ENCODE measurements at places on chromosomes 16 and 17. TPM values are rescaled to one million over a fixed set of nuclear protein-coding genes. Genes with fewer than 3 reads are reported as not detected.

DNA sequence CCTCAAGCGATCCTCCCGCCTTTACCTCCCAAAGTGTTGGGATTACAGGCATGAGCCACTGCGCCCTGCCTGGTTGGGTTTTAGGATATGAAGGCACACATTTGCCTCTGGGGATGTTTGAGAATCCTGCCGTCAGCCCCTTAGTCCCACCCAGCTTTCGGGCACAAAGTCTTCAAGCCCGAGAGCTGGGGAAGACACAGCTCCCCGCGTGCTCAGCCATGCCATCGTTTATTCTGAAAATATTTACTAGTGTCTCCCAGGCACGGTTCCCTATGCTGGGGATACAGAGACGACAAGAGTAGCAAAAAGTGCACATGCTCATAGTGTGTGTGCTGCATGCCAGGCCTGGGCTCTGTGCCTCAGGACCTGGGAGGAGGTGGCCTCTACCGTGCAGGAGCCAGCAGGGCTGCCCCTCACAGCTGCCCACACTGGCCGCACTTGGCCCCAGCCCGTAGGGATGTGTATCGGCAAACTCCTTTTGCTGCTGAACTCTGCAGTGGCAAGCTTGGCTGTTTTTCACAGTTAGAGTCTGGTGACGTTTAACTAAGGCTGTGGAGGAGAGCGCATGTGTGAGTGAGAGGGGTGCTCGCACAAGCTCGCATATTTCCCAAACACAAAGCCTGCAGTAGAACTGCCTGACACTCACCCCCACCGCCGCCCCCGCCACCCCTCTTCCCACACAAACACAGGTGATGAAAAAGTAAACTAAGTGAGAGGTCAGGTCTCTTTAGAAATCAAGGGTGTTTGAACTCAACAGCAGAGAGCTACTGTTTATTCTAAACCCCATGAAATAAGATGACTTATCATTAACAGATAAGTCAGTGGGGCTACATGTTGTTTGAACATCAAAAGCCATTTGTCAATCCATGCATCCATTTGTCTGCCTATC lies 266.4 kb downstream of the MRTFB start:
- no peak for DNase-seq

DNA sequence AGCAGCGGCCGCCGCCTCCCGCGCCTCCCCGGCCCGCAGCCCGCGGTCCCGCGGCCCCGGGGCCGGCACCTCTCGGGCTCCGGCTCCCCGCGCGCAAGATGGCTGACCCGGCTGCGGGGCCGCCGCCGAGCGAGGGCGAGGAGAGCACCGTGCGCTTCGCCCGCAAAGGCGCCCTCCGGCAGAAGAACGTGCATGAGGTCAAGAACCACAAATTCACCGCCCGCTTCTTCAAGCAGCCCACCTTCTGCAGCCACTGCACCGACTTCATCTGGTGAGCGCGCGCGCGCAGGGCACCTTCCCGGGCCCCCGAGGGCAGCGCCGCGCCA lies 258 bp downstream of the PRKCB start:
- DNase-seq = no peak

GRCh38 chr17:18992454-18993130 lies 12.0 kb downstream of the FAM83G start:
- peak; percentile 68 for DNase-seq

- DNase-seq = no peak
These were observed 154.4 kb downstream of the AXIN2 start for GRCh38 chr17:65407017-65407416.

Gene ZG16
- not detected for total RNA-seq

DNA sequence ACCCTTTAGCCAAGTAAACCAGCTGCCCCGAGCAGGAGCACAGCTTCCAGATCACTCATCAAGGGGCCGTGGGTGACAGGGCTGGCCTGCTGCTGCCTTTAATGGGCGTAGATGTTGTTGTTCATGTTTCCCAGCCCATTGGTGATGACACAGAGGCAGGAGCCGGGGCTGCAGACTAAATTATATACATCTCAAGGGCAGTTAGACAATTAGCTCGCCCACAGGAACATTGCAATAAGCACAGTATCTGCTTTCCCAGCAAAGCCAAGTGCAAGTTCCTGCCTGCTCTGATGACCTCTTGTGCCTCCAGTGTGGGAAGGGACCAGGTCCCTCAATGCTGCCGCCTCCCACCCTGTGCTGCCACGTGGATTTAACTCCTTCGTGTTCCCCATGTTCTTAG lies 485.8 kb downstream of the MAF start:
- DNase-seq = no peak

Gene FOXC2
- total RNA-seq = not detected

Gene PARD6A
- 14.0 TPM for total RNA-seq

Gene USP43
- total RNA-seq = 1.3 TPM

- no peak for DNase-seq
These were observed 5.5 kb downstream of the BIRC5 start for GRCh38 chr17:78219396-78220150.

DNA sequence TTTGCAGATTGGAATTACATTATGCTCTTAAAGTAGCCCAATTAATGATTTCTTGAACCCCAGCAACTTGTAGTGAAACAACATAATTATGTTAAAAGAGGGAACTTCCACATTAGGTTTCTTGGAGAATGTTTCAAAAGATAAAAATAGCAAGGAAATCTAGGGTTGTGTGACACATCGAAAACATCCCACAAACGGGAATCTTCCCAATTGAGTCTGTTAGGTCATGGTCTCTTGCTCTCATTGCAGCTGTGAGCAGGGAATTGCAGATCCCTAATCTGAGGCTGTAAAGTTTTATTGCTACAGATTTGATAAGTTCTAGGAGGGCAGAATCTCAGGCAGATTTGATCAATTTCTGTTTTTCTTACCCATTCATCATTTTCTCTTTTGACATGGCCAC lies 6.7 kb upstream of the LPO start:
- no peak for DNase-seq
